ENCODE measurements at places on chromosomes 3 and 15.

DNA sequence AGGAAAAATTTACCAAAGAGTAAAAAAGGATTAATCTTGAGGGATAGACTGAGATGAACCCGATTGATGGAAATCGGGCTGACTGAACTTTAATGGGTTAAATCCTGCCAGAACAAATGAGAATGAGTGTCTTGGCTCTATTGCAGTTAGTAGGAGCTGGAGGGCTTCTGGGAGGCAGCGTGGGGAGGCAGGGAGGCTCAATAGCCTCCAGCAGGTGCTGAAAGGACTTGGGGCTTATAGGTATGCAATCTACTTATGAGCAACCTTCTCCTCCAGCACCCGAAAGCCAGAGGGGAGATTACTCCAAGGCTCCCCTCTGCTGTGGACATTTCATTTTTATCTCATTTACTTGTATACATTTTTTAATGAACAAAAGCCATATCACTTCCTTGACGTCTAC lies 1.0 kb upstream of the CRYBG3 start:
- no peak for DNase-seq

GRCh38 chr3:153285982-153286381 lies 124.0 kb downstream of the RAP2B start:
- DNase-seq = no peak

DNA sequence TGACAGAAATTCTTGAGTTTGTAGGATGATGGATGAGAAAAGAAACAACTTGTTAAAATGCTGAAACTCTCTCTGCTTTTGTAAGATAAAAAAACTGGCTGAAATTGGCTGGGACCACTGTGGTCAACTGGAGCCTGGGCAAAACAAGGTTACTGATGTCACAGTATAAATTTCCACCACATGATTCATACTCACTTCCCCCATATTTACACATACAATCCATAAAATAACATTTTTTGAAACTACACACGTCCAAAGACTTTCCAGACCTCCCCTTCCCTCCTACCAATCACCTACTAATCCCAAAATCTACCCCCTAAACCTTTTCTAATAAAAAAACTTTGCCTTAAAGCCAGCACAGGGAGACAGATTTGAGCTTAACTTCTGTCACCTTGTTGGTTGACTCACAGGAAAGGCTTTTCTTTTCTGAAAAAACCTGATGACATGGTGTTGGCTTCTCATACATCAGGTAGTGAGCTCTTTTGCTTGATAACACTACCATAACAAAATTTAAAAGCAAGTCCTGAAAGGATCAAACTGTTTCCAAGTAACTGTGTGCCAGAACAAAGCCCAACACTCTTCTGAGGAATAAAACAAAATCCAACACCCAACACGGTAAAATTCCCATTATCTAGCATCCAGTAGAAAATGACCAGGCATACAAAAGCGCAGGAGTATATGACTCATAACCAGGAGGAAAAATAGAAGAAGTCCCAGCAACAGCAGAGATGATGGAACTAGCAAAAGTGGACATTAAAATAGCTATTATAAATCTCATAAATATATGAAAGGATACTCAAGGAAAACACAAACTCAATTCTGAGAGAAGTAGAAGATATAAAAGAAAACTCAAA lies 87.3 kb upstream of the SNRK start:
- no peak for DNase-seq

GRCh38 chr3:175179055-175179454 lies 319.9 kb downstream of the NAALADL2 start:
- DNase-seq = no peak

DNA sequence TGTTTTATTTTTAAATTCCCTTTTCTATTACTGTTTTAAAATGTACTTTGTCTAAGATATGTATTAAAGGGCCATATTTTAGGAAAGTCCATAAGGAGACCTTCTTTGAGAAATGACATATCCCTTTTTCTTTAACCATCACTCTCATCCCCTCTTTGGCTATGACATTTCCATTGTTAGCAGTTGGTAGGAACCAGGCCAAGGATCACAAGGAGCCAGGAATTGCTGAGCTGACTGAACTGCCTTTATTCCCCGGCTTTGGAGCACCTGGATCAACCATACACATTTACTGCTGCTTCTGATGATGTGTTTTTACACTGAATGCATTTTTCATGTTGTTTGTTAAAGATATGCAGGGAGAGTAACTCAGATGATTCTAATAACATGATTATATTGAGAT lies 79.7 kb downstream of the HHLA2 start:
- no peak for DNase-seq

DNA sequence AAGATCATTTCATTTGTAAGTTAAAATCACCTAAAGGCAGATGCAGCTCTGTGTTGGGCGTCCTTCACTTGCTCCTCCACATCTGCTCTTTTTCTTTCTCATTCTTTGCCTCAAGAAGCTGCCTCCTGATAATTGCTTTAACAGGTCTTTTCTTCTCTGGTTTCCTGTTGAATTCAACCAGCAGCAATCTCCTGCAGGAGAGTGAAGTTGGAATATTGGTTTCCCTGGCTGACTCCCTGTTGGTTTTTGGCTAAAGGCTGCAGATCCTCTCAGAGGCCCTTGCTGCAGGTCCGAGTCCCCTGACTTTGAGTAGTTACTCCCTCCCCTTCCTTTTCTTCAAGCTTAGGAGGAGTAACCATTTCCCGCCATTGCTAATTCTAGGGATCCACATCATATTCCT lies 4.2 kb downstream of the TP63 start:
- DNase-seq = no peak

GRCh38 chr3:187662848-187663409 lies 7.3 kb downstream of the SST start:
- DNase-seq = no peak

DNA sequence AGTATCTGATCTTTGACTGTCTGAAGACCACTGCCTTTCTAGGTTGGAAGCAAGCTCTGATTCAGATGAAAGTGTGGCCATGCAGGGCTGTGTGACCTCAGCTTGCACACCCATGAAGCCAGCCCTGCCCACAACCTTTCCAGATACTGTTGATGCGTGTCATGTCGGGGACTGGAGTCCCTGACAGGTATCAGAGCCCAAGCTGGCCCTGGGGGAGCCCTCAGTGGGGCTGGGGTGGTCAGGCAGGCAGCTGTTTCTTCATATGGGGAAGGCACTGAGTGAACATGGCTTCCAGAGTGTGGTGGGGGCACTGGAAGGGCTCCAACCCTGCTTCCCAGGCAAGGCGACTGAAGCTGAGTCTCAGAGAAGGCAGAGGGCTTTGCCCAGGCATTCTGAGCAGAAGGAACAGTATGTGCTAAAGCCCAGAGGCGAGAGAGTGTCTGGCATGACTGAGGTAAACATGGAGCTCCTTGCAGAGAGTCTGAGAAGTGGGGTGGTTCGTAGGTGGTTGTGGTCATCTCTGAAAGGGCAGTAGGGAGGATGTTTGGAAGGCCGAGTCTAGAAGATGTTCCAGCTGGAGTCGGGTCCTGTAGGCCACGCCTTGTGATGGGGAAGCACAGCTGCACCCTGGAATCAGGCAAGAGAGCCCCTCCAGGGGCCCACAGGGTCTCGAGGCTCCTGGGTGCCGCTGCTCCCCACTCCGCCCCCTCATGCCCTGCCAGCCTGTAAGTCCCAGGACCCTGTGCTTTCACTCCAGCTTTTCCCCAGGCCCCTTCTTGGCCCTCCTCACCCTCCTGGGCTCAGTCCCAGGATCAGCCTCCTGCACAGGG lies 122.2 kb downstream of the EEFSEC start:
- no peak for DNase-seq

- no peak for DNase-seq
These were observed 13.6 kb upstream of the SRP14 start for GRCh38 chr15:40052604-40053003.

DNA sequence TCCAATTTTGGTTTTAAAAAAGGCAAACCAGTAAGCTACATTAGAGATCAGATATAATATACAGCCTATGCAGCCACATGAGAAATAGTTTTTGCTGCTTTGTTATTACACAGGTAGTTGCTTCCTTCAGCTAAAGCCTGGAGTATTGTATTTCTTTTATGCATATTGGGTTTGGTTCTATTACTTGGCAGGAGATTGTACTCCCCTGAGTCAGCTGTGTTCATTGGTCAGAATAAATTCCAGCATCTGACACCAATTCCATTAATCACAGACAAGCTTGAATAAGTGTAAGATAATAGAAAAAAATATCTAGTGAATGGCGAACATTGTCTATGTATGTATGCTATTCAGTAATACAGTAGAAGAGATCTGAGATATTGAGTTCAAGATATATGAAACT lies 26.1 kb upstream of the ZCWPW2 start:
- no peak for DNase-seq

DNA sequence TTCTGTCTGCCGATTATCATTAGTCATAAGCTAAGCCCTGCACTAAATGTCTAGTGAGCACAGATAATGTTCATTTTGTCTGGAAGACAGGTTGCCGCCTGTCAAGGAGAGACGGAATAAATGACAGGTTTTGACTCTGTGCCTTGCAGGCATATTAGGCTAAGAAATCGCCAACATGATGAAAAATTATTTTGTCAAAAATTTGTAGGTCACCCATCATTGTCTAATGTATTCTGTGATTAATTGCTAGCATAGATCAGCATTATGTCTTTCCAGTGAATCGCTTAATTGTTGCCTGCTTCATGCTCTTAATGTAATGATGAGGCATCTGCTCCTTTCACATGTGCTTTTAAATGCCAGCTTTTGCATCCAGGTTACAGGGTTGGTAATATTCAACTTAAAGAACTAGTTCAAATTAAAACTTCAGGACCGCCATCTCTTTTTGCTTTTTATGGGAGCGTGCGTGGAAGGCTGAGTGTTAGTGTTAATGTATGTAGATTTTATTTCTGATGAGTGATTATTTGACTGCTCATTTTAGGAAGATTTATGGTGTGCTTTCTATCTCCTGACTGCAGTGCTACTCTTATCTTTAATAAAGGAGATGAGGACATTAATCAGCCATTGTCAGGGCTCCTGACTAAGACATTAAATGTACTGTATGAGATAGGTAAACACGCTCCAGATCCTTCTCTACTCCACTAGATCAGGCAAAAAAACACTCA lies 120.8 kb upstream of the MEIS2 start:
- no peak for DNase-seq

- DNase-seq = no peak
These were observed 19.2 kb downstream of the PXK start for GRCh38 chr3:58351920-58352319.

- no peak for DNase-seq
These were observed 42.1 kb upstream of the ATG7 start for GRCh38 chr3:11230125-11230524.

GRCh38 chr3:179272385-179272784 lies 21.5 kb upstream of the KCNMB3 start:
- peak; percentile 39 for DNase-seq

GRCh38 chr3:55191911-55192775 lies 264.3 kb upstream of the LRTM1 start:
- no peak for DNase-seq

DNA sequence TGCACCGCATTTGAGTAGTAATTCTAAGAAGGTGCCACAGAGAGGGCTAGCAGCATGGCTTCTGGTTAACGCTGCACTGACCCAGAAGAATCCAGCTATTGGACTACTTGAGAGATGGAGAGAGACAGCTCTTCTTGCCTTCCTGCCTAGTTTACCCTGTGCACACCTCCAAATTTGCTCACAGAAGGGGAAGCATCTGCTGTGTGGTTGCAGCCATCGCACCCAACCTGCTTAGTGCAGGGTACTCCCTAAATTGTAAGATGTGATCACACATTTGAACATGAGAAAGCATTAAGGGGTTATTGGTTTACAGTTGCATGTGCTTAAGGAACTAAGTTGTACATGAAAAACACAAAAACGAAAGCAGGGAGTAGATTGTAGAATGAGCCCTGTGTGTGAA lies 122.1 kb downstream of the FOXB1 start:
- DNase-seq = no peak

DNA sequence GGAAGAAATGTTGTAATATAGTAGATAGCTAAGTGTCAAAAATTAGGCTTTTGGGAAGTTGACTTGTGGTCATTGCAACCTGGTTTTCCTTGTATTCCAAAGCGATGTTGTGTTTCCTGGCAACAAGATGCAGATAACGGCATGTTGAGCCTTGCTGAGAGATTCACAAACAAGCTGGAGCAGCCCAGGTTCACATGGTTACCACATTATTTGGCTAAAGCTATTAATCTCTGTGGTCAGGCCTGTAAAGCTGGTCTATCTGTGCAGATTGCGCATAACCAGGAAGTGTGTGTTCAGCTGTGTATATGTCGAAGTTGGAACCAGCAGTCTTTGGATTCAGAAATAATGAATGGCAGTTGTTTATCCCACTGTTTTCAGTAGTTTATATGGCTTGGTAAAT lies 6.6 kb downstream of the TIPARP start:
- DNase-seq = no peak

DNA sequence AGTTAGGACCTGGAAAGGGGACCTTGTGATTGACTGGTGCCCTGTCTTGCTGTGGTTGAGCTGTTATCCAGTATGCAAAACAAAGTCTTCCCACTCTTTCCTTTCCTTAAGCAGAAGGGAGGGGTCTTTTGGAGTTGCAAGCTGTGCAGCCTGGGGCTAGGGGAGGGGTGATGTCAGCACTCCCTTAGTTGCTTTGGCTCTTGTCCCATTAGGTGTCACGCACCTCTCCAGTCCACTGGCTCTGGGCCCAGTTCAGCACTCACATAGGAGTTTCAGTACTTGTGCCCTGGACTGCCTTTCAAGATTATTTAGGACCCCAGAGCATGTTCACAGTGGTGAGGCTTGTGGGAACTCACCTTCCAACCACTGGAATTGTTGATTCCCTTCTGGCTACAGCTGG lies 238.5 kb downstream of the DOCK3 start:
- no peak for DNase-seq

- DNase-seq = no peak
These were observed 3.5 kb downstream of the SMAD6 start for GRCh38 chr15:66705277-66706146.

GRCh38 chr3:125125821-125126245 lies 70.0 kb upstream of the HEG1 start:
- no peak for DNase-seq

DNA sequence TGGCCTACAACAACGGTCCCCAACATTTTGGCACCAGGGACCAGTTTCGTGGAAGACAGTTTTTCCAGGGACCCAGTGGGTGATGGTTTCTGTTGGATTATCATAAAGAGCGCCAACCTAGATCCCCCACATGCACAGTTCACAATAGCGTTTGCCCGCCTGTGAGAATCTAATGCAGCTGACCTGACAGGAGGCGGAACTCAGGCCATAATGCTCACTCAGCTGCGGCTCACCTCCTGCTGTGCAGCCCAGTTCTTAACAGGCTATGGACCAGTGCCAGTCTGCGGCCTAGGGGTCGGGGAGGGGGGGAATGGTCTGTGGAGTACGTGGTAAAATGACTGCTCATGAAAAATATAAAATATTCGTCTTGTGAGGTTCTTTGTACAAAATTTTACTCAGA lies 518.5 kb upstream of the CADM2 start:
- no peak for DNase-seq

DNA sequence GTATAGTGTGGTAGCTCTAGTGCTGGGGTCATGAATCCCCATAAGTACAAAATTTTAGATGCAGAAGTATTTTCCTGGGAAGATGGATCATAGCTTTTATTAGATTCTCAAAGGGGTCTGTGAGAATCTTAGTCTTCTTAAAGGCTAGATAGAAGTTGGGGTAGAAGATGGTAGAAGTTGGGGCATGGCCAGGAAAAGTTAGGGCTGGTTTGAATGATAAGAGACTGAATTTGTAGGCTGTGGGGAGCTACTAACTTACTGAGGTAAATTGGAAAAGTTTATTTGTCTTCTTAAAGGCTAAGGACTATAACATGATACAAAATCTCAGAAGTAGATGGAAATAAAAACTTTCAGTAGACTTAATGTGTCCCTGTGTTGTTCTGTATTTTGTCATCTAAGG lies 1.6 kb upstream of the UBE2Q2 start:
- no peak for DNase-seq

GRCh38 chr3:181533811-181534210 lies 177.9 kb upstream of the SOX2 start:
- no peak for DNase-seq

- no peak for DNase-seq
These were observed 1.0 kb upstream of the CXCR6 start for GRCh38 chr3:45942051-45942825.

Measured in CD4-positive, alpha-beta T cell treated with Interleukin-17A for 4 hours (primary cell).